Activated naive CD4-positive, alpha-beta T cell (primary cell): ENCODE measurements at places on chromosomes 2 and 18.

GRCh38 chr2:55567298-55567697 lies 47.8 kb downstream of the CFAP36 start:
- DNase-seq = no peak

DNA sequence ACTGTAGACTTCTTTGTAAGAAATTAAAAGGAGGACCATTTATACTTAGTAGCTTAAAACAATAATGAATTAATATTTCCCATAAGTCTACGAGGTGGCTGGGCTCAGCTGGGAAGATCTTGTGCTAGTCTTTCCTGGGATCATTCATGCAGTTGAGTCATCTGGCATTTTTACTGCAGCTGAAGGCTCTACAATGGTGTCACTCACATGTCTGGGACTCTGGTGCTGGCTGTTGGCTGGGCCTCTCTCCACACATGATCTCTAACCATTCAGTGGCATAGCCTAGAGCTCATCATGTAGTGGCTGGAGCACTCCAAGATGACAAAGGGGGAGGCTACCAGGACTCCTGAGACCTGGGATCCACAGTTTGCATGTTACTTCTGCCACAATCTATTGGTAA lies 35.5 kb downstream of the CLASP1 start:
- no peak for DNase-seq

GRCh38 chr2:204335451-204336058 lies 209.7 kb upstream of the PARD3B start:
- no peak for DNase-seq

- DNase-seq = no peak
Observed at GRCh38 chr2:136254681-136255080, 136.7 kb upstream of the CXCR4 start.

DNA sequence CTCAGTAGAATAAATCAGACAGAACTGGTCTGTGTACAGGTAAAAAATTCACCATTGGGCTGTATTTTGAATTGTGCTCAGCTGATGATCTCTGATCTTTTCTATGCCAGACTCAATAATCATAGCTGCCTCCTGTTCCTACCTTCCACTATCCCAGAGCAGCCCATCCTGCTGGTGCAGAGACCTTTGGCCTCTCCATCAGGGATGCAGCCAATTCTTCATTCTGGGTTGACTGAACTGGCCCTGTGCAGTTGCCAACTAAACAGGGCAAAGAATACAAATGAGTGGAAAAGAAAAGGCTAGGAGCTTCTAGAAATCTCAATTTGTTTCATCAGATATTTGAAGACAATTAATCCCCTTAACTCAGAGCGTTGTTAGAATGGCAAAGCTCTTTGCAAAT lies 1781.3 kb upstream of the CELF4 start:
- no peak for DNase-seq

DNA sequence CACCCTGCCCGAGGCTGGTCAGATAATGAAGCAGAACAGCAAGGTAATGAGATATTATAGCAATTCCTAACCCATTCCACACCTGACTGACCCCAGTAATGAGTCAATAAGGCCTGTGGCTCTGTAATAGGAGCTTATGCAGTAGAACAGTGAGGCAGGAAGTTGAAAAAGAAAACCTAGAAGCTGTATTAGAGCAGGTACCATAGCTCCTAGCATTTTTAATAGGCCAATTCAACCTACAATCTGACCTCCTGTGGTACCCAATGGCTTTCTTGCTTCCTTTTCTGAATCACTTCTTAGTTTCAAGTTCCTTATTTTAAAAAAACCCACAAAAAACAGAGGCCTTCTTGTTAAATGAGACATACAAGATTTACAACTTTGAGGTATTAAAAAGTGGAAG lies 43.6 kb upstream of the MAP2 start:
- no peak for DNase-seq

DNA sequence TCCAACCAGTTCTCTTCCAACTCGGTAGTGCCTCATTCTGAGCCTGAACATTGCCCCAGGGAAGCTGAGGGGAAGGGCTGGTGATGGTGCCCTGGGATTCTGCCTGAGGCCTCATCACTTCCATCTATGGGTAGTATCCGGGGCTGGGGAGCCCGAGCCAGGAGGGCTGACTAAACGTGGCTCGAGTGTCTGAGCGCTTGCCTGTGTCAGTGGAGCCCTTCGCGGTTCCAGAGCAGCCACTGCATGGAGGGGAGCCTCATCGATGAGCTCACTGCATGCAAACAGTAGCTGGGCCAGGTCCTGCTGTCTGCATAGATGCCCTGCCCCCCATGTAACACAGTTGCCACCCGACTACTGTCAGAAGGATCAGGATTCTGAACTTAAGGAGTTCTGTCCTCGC lies 129.3 kb downstream of the GLI2 start:
- DNase-seq = no peak

GRCh38 chr2:235555371-235555770 lies 61.5 kb downstream of the AGAP1 start:
- no peak for DNase-seq
